CD4-positive, alpha-beta T cell treated with Interleukin-12 subunit alpha and Interleukin-12 subunit beta, for 1 hour (primary cell): ENCODE measurements at places on chromosomes 11 and 22.

- DNase-seq, result no peak
Measured at GRCh38 chr11:77055913-77056312, 10.9 kb upstream of the CAPN5 start.

DNA sequence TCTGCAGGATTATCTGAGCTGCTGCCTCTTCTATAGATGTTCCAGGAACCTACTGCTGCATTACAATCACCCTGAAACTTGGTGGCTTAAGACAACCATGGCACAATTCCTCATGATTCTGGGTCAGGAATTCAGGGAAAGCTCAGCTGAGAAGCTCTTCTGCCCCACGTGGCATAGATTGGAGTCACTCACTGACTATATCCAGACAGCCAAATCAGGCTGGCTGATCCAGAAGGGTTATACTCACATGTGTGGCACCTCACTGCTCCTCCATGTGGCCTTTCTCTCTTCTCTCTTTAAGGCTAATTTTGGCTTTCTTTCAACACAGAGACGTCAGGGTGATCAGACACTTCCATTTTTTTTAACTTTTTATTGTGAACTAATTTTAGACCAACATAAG, 125.5 kb downstream of the BBOX1 start:
- DNase-seq, result no peak

GRCh38 chr11:13535819-13536218, 40.0 kb upstream of the PTH start:
- DNase-seq, result no peak

DNA sequence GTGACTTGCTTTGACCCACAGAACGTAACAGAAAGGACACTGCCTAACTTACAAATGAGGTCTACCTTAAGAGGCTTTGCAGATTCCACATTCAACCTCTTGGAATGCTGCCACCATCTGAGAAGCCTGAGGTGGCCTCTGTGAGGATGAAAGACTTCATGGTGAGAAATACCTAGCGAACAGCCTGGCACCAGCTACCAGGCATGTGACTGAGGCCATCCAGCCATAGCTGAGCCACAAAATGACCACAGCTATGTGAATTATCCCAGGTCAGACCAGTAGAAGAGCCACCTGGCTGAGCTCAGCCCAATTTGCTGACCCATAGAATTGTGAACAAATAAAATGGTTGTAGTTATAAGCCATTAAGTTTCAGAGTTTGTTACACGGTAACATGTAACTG, 37.5 kb downstream of the PPARA start:
- no peak for DNase-seq

GRCh38 chr22:46156031-46156430, 5.7 kb downstream of the PPARA start:
- DNase-seq, result no peak

DNA sequence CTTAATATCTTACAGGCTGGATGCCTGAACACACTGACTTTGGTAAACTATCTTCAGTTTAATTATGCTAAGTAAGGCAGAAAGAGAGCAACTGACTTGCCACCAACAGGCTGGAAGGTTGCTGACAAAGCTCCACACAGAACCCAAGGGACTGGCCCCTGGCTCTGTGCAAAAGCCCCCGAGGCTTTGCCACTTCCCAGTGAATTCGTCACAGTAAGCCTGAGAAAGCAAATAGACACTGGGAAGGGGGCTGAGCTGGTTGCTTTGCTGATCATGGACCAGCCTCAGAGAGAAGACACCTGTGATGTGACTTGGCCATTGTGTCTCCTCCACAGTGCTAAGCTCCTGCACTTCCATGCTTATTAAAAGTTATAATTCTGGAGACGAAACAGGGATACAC, 91.7 kb downstream of the BLID start:
- no peak for DNase-seq
